ENCODE measurements at places on chromosomes 11 and 22.

- no peak for DNase-seq
These were observed 554 bp downstream of the LRRC32 start for GRCh38 chr11:76669901-76670484.

GRCh38 chr22:22810018-22810427 is 77.6 kb upstream of the IGLL5 start:
- no peak for DNase-seq

GRCh38 chr22:26746311-26746710 is 88.9 kb downstream of the MIAT start:
- no peak for DNase-seq

GRCh38 chr11:117239295-117239694 is 6.8 kb downstream of the RNF214 start:
- DNase-seq: no peak

GRCh38 chr11:126485021-126485792 is 129.7 kb downstream of the ST3GAL4 start:
- DNase-seq: no peak

DNA sequence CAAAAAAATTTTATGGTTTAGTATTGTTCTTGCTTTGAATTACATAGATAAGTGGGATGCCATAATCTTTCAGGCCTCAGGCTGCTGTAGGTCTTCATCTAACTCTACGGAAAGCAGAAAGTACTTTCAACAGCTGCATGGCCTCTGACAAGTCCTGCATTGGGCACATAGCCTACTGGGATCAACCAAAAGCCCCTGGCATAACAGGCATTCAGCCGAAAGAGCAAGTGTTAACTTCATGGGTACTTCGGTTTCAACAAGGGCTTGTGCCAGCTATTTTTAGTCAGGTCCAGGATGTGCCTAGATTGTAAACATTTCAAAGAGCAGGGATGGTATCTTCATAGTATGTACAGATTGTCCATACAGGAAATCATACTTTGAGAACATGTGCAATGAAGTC is 3.1 kb downstream of the SLN start:
- DNase-seq: no peak

- DNase-seq: no peak
These were observed 928.0 kb upstream of the FAT3 start for GRCh38 chr11:91296629-91297028.

- DNase-seq: no peak
These were observed 112.1 kb downstream of the RPL27A start for GRCh38 chr11:8794677-8795103.

GRCh38 chr11:95289378-95290101 is 58.5 kb upstream of the SESN3 start:
- no peak for DNase-seq

DNA sequence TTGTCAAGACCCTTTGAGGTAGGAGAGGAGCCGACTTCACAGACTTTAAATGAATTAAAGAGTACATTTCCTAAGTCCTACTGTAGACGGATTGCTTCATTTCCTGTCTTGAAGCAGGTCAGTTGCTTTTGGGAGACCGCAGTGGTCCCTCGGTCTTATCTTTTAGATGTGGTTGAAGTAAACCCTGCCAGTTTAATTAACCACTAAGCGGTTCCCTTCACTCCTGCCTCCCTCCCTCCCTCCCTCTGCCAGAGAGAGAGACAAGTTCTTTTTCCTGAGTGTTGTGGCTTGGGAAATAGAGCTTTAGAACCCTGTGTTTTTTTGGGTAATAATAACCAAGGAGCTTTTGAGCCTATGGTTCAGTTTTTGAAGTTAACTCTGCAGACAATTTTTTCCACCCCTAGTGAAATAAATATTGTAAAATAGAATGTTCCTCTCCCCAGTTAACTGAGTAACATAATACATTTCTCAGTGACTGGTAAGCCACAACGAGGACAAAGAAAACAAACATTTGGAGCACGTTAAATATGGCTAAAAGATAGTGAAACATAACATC is 147.5 kb downstream of the LDLRAD3 start:
- DNase-seq: no peak

- DNase-seq: no peak
These were observed 139.6 kb downstream of the PKNOX2 start for GRCh38 chr11:125304136-125304535.

DNA sequence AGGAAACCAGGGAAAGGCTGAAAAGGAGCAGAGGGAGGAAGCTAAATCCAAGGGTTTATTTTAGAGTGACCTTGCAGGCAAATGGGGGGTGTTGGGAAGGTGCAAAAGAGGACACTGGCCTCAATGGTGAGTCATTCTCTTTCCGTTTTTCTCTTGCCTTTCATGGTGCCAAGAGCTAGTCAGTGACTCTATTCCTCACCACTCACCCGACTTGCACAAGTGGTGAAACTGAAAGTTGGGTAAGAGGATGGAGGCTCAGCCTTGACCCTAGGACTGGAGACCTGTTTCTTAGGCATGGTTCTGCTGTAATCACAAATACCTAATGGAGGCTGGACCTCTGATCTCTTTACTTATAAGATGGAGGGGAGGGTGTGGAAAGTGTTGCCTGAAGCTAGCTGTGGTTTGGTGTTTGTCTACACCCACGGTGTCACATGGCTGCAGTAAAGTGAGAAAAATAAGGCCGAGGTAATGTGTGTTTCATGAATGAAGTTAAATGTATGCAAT is 67.3 kb upstream of the CREB3L1 start:
- DNase-seq: no peak

- no peak for DNase-seq
These were observed 25.4 kb upstream of the SEZ6L start for GRCh38 chr22:26143806-26144325.

GRCh38 chr11:87081358-87081757 is 43.6 kb downstream of the TMEM135 start:
- DNase-seq: no peak

DNA sequence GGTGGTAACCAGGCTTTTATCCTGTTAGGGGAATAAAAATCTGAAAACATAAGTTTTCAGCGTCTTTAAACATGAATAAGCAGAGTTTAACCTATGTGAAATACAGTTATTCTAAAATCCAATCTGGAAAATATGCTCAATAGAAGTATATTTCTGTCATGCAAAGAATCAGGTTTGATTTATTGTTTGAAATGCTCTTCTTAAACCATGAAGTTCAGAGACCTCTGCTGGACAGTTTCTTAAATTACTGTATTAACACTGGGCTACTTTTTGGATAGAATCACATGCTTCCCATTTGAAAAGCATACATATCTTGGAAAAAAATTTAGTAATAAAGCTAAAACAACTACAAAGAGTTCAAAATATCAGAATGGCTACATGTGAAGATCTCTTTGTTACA is 25.4 kb downstream of the APIP start:
- no peak for DNase-seq

- no peak for DNase-seq
These were observed 235.3 kb downstream of the CSNK2A3 start for GRCh38 chr11:11117730-11118129.

- no peak for DNase-seq
These were observed 27.7 kb downstream of the LRP4 start for GRCh38 chr11:46890665-46891064.

DNA sequence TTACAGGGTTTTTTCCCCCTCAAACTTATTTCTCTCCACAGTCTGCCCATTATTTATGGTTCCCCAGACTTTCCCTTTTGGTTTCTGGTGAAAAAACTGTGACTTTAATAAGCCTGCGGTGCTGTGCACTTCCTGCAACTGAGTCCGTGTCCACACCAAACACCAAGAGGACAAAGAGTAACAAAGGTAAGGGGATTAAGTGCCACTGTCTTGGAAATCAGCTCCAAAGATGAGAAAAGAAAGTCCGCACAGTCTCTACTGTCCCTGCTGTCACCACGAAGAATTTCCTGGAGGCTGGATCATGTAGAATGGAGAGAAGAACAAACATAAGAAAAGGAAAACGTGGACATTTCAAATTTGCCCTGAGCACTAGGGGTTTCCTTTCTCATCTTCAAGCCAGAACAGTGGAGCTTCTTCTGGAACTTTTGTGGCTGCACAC is 17.9 kb upstream of the PRAME start:
- DNase-seq: no peak

DNA sequence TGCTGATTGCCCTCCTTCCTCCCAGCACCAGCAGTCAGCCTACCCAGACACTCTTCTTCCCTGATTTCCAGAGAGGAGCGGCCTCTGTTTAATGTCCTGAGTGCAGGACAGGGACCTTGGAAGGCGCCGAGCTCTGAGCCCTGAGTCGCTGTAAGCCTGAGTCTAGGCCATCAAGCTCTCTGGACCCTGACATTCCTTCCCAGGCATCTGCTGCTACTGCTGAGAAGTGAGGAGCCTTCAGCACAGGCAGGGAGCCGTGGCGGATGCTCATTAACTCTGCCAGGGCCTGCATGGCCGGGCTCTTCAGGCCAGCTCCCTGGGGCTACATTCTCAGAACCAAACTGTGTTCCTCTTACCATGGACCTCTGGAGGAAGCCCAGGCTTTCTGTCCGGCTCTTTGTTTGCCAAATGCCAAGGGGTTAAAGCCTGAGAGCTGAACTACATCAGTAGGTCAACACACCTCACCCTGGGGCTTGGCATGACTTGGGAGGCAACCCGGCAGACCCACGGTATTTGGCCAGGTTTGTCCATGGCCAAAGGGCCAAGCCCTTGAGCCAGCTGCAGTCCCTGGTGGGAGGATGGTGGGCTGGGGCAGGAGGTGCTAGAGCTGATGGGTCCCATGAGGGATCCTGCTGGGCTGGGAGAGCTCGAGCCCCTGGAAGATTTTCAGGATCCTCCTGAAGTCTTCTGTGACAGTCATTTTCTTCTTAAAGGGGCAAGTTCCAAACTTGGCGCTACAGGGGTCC is 721.4 kb downstream of the BRD1 start:
- DNase-seq: no peak
